ENCODE measurements at places on chromosomes 16 and 17.
A peak's percentile ranks its signal among the peaks of the same experiment; 100 is the strongest.

DNA sequence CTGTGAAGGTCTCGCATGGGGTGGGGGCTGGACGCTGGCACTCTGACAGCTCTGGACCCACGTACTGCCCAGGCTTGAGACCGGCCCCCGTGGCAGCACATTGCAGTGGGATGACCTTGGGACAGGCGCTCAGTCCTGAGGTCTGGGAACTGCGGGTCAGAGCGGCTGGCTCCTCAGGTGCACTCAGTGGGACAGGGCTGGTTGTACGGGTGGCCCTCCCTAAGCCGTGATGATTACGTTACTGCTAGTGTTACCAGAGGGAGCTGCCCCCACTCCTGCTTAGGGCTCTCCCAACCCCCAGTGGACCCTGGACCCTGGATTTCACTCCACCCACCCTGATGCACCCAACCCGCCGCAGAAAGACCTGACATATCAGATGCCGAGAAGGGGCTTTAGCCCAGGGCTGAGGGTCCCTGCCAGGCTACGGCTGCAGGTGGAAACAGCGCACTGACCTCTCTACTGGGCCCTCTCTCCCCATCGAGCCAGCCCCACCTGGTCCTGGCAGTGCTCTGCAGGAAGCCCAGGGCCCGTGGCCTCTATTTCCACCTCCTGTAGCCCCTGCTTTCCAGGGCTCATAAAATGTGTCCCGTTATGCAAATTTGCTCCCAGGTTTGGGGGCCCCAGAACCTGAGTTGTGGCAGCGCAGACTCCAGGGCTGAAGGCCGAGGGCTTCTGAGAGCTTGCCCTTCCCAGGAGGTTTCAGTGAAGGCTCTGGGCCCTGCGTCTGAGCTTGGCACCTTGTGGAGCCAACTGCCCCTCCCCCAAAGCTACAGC is 77.2 kb downstream of the RTN4RL1 start:
- DNase-seq: no peak

GRCh38 chr17:82213251-82214011 is 789 bp upstream of the CCDC57 start:
- DNase-seq: peak; percentile 30

DNA sequence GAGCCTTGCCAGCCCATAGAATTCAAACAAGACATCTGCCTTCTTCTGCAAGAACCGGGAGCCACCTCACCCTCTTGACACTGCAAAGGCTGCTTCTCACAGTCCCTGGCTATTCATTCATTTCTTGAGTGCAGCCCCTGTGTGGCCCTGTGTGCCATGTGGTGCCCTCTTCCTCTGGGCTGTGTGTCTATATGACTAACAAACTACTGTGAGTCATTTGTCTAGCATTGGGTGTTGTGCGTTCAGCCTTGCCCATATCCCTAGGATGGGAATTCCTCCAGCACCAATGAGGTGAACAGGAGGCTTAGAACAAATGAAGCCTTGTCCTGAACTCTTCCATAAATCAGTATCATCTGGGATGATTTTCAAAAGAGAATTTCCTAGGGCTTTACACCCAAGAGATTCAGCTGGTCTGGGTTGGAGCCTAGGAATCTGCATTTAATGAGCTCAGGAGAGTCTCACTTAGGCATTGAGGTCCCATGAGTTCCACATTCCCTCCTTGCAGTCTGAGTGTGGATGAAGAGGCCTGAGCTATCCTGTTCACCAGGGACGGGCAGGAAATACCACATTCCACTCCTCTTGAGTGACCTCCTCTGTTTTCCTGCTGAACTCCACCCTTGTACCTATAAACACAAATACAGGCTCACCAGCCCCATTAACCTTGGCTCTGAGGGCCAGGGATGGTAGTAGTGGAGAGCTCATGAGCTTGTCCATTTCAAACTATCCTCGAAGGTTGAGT is 308.7 kb upstream of the N4BP1 start:
- no peak for DNase-seq

DNA sequence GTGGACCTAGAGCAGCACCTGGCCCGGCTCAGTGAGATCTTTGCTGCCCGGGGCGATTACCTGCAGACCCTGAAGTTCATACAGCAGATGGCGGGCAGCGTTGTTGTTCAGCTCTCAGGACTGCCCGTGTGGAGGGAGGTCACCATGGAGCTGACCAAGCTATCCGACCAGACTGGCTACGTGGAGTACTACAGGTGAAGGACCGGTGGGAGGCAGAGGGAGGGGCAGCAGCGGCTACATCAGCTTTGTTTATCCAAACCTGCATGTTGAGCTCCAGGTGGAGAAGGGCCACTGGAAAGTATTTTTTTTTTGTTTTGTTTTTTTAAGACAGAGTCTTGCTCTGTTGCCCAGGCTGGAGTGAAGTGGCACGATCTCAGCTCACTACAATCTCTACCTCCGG is 23.9 kb downstream of the TTYH2 start:
- no peak for DNase-seq

- DNase-seq: no peak
Observed at GRCh38 chr17:71071837-71072236, 902.5 kb downstream of the KCNJ2 start.

DNA sequence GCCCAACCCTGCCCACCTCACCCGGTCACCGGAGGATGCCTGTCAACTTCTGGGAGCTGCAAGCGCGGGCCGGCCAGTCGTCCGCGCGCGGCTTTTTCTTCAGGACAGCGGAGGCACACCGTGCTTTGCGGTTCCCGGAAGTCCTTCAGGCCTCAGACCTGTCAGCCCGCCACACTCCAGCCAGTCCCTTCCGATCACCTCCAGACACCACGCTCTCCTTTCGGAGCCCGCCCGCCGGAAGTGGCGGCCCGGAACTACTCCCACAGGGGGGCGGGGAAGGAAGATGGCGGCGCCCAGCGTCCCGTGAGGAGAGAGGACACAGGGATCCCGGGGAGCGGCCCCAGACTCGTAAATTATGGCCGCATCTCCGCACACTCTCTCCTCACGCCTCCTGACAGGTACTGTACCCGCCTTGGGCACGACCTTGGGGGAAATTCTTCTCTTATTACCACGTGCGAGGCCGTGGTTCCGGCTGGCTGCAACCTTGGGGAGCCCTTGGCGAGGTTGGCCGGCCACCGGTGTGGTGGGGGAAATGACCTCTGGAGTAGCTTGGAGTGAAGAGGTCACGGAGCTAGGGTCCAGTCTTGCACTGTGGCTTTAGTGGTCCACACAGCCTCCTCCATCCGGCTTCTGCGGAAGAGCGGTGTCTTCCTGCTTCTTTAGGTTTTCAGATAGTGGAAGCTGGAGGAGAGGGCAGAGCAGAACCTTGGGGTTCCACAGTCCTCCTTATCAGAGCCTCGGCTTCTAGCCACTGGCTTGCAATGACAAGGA is at the start of gene COX10:
TSS of gene COX10 (plus strand) at position 254 of the 771 bp plus-strand sequence. CDS start at position 356, 102 bp downstream.
- DNase-seq: peak; percentile 85

- DNase-seq: no peak
Observed at GRCh38 chr17:69551212-69552010, 136.9 kb downstream of the MAP2K6 start.

DNA sequence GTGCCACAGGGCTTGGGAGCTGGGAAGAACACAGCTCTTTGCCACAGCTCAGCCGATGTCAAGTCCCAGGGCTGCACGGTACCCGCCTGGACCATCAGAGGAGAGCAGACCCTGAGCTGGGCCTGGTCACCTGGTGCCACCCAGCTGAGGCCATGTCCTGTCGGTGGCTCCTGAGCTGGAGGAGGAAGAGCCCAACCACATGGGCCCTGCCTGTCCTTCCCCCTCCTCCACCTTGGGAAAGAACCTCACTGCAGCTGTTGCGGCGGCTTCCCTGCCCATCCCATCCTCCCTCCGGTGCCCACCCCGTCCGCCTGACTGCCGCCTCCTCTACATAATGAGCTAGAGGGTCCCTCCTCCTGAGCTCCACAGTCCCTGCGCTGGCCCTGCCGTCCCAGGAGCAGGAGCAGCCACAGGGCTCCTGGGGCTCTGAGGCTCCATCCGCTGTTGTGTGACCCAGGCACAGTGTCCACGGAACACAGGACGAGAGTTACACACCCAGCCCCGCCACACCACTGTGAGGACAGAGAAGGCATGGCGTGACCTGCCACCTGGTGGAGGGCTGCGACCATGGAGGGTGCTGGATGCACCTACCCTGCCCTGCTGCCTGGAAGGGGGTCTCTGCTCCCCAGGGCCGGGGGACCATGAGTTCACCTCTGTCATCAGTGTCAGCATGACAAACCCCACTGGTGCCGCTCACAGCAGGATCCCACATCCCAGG is 21.4 kb upstream of the CHMP6 start:
- no peak for DNase-seq

DNA sequence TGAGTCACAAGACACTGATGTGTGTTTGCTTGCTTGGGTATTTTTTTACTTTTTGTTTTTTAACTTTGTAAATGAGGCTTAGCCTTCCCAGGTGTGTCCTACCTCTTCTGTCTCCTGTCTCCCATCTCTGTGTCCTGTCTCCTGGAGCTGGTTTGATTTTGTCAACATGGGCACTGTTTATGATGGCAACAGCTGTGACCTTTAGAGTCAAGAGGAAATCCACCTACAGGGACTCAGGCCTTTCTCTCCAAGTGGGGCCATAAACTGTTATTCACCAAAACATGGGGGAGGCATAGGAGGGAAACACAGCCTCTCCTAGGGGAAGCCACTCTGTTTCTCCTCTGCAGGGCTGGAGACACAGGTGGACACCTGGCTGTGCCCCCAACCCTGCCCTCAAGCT is 13.1 kb upstream of the PLCG2 start:
- no peak for DNase-seq

DNA sequence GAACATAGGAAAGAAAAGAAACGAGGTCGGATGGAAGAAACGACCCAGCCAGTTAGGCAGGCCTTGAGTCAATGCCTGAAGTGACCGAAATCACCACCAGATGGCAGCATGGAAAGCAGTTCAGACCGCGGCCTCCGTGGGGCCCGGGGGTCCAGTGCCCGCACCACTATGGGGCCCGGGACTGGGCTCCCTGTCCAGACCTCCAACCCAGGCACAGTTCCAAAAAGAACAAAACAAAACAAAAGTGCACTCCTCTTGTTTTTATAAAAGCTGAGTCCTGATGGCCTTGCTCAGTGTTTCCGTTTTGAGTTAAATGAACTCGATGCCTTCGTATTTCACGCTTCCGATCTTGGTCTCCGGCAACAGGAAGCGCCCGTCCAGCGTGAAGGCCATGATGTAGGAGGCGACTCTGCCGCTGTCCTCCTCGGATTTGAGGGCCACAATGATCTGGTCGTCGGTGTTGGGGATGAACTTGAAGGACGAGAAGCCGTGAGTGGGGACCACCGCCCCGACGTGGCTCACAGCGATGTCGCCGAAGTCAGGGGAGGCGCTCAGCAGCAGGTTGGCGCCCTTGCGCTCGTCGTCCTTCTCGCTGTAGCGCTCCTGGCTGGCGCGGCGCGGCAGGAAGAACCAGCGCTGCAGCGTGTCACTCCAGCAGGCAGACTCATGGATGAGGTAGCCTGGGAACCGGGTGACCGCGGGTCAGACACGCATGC is 13.7 kb upstream of the LGALS3BP start:
- no peak for DNase-seq

GRCh38 chr17:38628441-38628840 is 22.7 kb upstream of the SRCIN1 start:
- DNase-seq: no peak

DNA sequence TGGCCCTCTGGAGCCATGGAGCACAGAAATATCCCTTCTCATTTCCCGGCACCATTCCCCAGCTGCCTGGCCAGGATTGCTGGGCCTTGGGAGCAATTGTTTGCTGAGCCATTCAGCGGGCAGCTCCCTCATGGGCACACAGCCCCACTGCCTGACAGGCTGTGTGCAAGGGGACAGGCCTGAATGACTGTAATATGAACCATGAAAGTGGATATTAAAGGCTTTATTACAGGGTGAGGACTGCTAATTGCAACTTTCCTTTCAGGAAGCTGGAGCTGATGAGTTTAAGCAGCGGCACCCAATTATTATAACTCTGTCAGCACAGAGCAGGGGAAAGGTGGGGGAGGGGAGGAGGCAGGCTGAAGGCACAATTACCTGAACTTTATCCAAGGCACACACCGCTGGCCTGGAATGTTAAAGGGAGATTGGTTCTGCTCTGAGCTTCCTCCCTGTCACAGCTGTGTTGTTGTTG is 159.8 kb upstream of the SDK2 start:
- no peak for DNase-seq

- DNase-seq: no peak
Observed at GRCh38 chr16:19169082-19169639, 1.1 kb downstream of the SYT17 start.

GRCh38 chr17:68513932-68514331 is 1.7 kb downstream of the PRKAR1A start:
- no peak for DNase-seq

DNA sequence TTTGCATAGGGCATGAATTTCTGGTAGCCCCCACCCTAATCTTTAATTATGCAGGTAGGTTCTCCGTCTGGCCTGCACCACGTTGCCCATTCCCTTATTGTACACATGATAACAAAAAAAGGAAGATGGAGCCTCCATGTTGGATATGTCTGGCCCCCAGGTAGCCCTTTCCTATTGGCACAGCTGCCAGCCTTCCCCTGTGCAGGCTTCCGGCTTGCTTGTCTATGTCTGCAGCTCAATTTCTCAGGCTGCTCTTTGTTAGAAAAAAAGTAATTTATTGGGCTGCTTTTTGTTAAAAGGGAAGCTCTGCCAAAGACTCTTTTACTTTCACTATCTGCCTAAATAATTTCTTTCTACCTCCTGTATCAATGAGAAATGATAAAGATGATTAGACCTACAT is 5.5 kb downstream of the OR1A1 start:
- DNase-seq: no peak

GRCh38 chr17:17926036-17926435 is 46.2 kb downstream of the TOM1L2 start:
- DNase-seq: no peak

GRCh38 chr16:74698222-74698621 is 2.4 kb downstream of the MLKL start:
- no peak for DNase-seq

DNA sequence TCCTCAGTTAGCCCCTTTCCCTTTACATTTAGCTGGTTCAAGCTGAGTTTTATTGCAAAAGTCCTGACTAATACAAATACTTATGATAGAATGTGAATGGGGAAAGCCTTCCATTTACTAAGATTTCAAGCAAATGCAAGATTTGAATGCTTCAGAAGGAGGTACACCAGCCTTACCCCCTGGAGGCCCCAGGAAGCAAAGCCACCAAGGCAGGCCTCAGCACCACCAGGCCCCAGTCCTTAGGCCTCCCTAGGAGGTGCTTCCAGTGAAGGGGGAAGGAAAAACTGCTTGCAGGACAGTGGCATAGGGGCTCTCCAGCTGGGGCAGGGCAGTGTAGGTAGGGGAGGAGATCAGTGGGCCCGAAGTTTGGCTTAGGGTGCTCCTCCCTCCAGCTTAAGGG is 7.3 kb upstream of the PRPSAP2 start:
- no peak for DNase-seq

- no peak for DNase-seq
Observed at GRCh38 chr16:86077243-86077940, 178.4 kb downstream of the IRF8 start.

DNA sequence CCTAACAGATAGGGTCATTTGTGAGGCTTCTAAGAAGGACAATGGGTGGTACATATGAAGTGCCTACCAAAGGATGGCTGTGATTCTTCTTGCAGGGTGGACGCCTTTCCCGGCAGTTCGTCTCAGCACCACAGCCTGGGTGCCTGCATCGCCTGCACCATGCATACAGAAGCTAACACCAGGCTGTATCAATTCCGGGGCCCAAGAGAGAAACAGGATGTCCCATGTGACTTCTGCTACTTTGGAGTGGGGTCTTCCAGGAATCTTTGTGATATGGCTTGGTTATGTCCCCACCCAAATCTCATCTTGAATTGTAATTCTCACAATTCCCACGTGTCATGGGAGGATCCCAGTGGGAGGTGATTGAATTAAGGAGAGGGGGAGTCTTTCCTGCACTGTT is 251.6 kb upstream of the TNRC6C start:
- DNase-seq: no peak

GRCh38 chr16:88703486-88704309 is 2.5 kb downstream of the RNF166 start:
- DNase-seq: peak; percentile 59
